T-helper 1 cell (primary cell): ENCODE measurements at places on chromosomes 7 and 10.
A peak's percentile ranks its signal among the peaks of the same experiment; 100 is the strongest.

GRCh38 chr10:16854623-16855022 lies 37.4 kb upstream of the RSU1 start:
- DNase-seq, result no peak

GRCh38 chr7:84337429-84337828 lies 142.8 kb upstream of the SEMA3A start:
- no peak for DNase-seq

DNA sequence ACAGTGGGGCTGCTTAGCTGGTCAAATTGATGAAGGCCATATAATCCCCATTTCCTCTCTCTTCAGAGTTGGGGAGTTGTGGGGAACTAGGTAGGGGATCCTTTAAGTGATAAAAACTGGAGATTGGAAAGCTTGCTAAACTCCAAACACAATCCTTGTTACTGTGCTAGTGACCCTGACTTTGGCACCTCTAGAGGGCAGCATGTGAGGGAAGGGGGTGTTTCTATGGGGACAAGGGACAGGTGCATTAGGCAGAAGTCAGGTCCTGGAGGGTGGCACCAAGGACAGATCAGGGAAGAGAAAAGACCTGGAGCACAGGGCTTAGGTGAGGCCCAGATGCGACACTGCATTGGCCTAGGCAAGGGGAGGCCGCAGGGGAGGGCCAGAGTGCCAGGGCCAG lies 66.9 kb downstream of the CDHR3 start:
- DNase-seq, result no peak

GRCh38 chr10:3668966-3669330 lies 116.1 kb downstream of the KLF6 start:
- DNase-seq, result no peak

- no peak for DNase-seq
Observed at GRCh38 chr7:70042533-70042932, 444.3 kb downstream of the AUTS2 start.

GRCh38 chr7:49583440-49583839 lies 190.0 kb upstream of the VWC2 start:
- no peak for DNase-seq

DNA sequence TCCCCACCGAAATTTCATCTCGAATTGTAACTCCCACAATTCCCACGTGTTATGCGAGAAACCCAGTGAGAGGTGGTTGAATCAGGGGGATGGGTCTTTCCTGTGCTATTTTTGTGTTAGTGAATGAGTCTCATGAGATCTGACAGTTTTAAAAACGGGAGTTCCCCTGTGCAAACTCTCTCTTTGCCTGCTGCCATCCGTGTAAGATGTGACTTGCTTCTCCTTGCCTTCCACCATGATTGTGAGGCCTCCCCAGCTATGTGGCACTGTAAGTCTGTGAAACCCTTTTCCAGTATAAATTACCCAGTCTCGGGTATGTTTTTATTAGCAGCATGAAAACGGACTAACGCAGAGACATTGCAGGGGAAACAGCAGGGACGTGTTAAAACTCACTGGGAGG lies 5.3 kb upstream of the OLAH start:
- DNase-seq, result no peak

- no peak for DNase-seq
Observed at GRCh38 chr10:43453266-43453831, 16.4 kb downstream of the ZNF487 start.

- DNase-seq, result no peak
Observed at GRCh38 chr10:4867109-4867519, 41.1 kb downstream of the AKR1E2 start.

DNA sequence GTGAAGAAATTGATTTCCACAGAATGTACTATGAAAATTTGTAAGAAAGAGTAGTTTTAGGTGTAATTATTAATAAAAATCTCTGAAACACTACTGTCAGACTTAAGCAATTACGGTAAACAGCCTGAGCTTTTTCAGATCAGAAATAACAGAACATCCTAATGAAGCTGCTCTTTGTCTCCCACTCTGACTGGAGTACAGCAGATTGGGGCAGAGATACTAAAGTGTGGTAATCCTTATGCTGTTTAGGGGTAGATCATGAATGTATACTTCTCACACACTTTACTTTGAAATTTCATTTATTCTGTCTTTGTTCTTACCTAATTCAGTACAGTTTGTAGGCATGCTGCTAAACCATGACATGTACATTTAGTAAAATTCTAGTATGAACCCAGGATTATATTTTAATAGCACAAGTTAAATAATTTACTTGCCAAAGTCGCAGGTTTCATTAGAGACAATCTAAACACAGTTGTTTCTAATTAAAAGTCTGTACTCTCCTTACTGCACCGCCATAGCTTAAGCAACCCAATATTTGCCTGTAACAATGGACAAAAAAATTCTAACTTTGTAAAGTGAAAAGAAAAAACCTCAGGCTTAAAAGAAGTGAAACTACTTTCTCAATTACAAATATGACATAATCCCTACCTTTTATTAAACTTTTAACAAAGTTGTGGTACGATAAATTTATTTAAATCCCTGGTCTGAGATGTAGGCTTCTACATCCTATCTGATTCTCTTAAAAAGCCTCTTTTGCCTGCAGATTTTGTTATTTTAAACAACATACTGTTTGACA lies 88.8 kb downstream of the KMT2E start:
- DNase-seq, result no peak

DNA sequence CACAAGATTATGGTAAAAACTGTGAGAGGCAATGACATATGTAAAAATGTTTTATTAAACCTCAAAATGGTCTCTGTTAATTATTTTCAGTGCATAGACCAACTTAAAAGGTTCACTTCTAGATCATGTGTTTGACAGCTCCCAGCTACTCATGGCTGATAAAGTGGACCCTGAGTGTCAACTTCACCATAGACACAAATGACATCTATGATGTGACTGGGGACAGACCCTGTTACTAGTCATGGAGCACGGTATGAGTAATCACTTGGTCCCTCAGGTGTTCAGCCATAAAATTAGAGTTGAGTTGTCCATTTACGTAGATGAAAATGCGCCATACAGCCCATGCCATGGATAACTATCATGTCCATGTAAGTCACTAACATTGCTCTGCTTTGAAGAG lies 199.8 kb downstream of the ZNF365 start:
- DNase-seq, result no peak

DNA sequence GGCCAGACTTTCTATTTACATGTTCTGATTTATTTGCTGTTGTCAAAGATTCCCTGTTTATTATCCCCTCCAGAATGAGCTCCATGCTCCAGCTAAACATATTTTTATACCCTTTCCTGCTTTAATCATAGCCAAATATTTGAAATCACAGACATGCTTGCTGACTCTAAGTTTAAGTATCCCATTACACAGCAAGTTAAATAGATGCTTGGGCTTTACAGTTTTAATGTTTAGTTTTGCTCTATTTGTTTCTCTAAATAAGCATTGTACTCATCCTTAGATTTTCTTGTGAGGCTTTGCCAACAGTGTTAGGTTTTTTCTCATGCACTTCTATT lies 196.8 kb downstream of the TAX1BP1 start:
- no peak for DNase-seq

GRCh38 chr7:132509643-132510042 lies 66.6 kb downstream of the PLXNA4 start:
- DNase-seq, result no peak

GRCh38 chr10:88028072-88028471 lies 164.6 kb downstream of the PTEN start:
- no peak for DNase-seq

GRCh38 chr7:50505553-50506210 lies 55.5 kb upstream of the FIGNL1 start:
- no peak for DNase-seq

- no peak for DNase-seq
Observed at GRCh38 chr7:12136523-12136922, 74.6 kb upstream of the TMEM106B start.

- DNase-seq, result no peak
Observed at GRCh38 chr7:26863518-26864308, 677 bp downstream of the SKAP2 start.

DNA sequence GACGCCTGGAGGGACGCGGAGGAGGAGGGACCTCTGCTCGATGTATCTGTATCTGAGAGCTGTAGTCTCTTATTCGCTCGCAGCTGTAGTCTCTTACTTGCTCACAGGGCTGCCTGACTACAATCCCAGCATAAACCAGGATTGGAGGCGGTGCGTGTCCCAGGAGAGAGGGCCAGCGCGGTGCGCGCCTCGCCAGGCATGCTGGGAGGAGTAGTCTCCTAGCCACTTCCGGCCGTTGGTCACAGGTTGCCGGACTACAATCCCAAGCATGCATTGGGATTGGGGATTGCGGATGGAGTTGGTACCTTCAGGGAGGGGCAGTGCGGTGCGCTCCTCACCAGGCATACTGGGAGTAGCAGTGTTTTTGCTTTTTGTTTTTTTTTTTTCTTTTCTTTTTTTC lies 421.7 kb upstream of the NUPR2 start:
- DNase-seq, result no peak

GRCh38 chr10:17643755-17644484 lies at the start of gene STAM:
TSS of gene STAM (plus strand) at chr10:17644151. CDS start at chr10:17644340, 189 bp downstream.
- DNase-seq, result peak; percentile 94

GRCh38 chr7:48097521-48098231 lies 8.6 kb downstream of the UPP1 start:
- no peak for DNase-seq

GRCh38 chr7:71430246-71430645 lies 298.3 kb downstream of the GALNT17 start:
- DNase-seq, result no peak

DNA sequence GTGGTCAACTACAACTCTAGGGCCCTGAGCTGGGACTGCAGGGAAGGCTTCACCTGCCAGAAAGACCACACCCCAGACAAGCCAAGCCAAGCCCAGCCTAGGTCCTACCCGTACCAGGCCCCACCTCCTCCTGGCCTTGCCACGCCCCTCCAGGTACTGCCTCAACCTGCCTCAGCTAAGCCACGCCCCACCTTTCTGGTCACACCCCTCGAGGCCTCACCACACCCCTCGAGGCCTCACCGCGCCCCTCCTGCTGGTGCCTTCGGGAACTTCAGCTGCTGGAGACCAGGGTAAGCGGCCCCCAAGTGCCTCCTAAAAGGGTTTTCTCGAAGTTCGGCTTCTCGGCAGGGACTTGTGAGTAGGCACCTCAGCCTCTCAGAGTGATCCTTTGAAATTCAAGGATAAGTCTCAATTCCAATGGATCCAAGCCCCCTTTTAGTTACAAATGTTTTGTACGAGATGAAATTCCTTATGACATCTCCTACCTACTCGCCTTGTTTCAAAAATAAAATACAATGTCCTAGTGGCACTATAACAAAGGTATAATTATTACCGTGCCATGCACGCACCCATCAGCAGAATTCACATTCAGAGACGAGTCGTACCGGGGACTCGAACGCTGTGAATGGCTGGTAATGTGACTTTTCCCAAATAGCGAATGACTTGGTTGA lies 171.2 kb downstream of the ARHGAP21 start:
- no peak for DNase-seq

DNA sequence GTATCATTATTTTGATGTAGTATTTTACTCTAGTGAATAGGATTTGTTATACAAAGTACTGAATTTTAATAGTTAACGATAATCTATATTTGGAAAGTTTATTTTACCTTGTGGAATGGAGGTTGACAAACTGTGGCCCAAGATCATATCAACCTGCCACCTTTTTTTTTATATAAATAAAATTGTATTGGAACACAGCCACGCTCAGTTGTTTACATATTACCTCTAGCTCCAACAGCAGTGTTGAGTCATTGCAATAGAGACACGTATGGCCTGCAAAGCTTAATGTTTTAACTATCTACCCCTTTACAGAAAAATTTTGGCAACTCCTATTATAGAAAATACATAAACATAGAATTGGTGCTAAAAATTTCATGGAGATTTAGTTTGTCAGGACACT lies 239.3 kb downstream of the THSD7A start:
- no peak for DNase-seq

- no peak for DNase-seq
Observed at GRCh38 chr10:34838366-34838900, 23.3 kb upstream of the PARD3 start.

DNA sequence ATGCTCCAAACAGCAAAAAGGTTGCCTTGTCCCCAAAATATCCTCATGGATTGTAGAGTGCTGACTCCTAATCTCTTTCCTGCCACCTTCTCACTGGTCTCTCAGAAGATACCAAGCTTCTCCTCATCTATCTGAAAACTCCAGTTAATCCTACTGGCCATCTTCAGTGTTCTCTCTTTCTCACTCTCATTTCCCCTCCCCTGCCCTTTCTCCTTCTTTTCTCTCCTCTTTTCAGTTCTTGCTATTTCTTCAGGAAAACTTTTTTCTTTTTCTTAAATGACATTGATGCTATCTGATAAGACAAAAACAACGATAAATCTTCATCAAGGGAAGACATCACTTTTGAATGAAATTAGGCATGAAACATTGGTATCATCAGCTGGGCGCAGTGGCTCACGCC lies 109.8 kb downstream of the USP6NL start:
- no peak for DNase-seq

GRCh38 chr10:117339979-117340378 lies 35.3 kb downstream of the PDZD8 start:
- DNase-seq, result no peak

DNA sequence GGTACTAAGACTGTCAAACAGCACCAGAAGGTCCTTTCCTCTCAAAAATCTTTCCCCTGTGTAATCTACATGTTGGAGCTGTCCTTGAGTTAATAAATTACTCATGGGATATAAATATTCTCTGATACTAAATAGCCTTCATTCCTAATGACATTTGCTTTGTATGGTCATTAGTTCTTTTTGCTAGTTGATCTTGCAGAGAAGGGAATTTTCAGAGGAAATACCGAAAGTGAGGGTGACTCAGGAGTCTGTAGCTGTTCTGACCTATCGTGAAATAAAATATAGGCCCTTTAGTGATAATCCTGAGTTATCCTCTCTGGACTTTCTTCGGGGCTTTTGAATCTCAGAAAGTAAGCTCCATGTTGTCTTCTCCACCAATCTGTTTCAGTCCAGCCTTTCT lies 19.4 kb upstream of the CLDN12 start:
- no peak for DNase-seq

DNA sequence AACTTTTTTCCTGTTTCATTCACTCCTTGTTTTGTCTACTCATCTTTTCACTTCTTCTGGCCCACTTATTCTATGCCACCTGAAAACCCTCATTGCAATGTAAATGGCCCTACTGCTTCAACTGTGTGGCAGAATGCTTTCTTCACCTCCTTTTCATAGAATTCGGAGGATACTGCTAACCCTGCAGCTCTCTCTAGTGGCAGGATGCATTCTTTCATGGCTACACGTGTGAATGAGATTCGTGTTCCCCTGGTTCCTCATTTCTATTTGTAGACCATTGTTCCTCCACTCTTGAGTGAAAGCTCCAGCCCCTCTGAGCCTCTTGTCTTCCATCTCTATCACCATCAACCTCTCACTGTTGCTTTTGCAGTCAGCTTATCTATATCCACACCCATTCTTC lies 20.9 kb upstream of the CYP26C1 start:
- no peak for DNase-seq

DNA sequence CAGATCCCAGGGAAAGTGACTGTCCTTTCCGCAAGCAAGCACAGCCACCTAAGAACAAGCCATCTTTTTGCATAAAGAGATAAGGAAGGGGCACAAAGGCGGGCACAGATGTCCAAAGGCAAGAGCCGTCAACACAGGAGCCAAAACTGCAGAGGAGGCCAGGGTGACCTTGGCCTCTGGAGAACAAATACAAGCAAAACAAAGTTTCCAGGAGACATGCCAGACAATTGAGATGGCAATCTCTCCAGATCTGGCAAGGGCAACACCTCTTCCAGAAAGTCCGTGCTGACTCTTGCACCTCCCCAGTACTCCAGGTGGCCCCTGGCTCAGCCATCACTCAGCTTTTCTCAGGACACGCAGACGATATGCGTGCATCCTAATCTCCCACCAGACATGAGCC lies 58.2 kb downstream of the TEX36 start:
- DNase-seq, result no peak

GRCh38 chr7:69422574-69422985 lies 175.7 kb upstream of the AUTS2 start:
- DNase-seq, result no peak
